ENCODE measurements at places on chromosomes 11 and 22.

GRCh38 chr11:61787928-61788491 lies 4.4 kb downstream of the TMEM258 start:
- no peak for DNase-seq

DNA sequence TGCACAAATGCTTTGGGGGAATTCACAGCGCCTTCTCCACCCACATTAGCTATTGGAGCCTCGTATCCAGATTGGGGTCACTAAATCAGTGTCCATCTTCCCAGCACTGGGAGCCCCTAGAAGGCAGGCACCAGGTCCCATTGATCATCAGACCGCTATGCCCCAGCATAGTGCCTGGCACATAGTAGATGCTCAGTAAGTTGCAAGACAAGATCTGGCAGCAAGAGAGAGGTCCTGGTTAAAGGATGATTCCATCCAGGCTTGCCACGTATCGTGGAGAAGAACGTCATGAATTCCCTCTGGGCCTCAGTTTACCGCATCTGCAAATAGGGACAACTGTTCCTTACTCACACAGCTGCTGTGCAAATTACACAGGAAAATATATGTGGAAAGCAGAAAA lies 1.7 kb downstream of the TMEM184B start:
- DNase-seq, result no peak

- DNase-seq, result no peak
These were observed 4.4 kb downstream of the IFT27 start for GRCh38 chr22:36771356-36772063.

DNA sequence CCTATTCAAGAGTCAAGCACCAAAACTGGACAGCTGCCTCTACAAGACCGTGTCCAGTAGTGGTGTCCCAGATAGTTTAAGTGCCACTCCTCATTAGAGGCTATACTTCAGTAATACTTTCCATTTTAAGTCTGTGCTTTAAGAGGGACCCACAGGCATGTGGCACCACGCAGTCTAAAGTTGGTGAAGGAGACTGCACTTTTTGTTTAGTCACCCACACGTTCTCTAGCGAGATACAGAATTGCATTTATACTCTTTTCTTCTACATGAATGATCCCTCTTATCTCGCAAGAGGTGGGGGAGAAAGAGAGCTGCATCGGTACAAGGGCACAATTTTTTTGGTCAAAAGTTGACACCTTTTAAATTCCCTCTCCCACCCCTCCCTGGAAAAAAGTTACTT lies 41.5 kb downstream of the DDX6 start:
- no peak for DNase-seq

GRCh38 chr11:69691463-69691862 lies 12.4 kb downstream of the FGF19 start:
- DNase-seq, result no peak

DNA sequence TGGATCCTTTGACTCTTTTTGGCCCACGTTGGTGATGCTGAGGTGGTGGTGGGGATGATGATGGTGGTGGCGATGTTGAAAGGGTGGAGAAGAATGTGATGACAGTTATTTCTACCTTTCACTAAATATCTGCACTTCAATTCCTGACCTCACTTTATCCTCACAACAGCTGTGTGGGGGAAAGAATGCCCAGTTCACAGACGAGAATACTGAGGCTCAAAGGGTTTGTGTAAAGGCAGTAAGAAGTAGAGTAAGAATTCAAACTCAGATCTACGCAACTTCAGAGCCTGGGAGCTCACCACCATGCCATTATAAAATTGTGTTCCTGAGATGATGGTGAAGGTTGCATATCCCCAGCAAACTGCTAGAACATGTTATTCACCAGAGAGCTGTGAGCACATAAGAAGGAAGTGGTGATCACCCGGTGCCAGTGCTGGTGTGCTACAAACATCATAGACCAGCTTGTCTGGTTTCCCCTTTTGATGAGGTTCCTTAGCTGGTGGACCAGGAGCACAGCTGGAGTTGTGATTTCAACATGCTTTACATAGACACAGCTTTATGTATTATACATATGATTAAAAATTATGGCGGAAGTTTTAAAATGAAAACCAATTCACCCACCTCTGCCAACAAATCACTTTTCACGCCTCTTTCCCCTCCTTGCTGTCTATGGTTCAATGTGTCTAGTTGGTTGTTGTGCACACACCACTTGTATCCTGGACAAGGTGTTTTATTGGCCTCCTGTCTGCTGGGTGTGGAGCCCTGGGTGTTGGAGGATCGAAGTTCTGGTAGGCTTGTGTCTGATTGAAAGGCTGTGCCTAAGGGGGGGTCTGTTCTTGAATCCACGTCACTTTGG lies 6.2 kb downstream of the ST14 start:
- no peak for DNase-seq

DNA sequence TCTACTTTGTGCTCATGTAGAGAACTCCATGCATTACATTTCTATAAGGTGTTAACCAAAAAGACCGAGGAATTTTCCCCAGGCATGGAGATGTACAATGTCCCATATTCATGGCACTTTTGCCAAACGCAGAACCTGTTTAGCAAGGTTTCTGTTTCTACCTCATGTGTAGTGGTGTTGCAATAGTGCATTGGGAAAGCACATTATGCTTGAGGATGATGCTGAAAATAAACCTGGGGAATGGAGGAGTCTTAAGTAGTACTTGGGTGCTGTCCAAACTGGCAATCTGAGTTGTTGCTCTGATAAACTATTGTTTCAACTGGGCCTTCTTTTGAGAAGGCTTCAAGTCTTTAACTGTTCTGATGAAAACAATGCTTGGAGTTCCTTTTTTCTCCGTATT lies 11.5 kb upstream of the MUC15 start:
- DNase-seq, result no peak

GRCh38 chr22:49229483-49230193 lies 598.0 kb downstream of the BRD1 start:
- no peak for DNase-seq

DNA sequence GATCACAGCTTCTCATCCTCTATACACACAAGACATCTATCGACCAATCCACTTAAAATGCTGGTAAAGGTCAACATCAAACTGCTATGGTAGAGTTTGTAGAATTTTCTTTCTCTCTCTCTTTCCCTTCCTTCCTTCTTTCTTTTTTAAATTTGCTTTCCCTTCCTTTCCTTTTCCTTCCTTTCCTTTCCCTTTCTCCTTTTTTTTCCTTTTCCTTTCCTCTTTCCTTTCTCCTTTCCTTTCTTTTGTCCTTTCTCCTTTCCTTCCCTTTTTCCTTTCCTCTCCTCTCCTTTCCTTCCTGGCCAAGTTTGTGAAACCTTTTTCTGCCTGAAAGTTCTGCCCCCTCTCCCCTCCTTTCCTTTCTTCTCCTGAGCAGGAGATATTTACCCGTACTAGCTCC lies 3.1 kb downstream of the C11orf97 start:
- no peak for DNase-seq

DNA sequence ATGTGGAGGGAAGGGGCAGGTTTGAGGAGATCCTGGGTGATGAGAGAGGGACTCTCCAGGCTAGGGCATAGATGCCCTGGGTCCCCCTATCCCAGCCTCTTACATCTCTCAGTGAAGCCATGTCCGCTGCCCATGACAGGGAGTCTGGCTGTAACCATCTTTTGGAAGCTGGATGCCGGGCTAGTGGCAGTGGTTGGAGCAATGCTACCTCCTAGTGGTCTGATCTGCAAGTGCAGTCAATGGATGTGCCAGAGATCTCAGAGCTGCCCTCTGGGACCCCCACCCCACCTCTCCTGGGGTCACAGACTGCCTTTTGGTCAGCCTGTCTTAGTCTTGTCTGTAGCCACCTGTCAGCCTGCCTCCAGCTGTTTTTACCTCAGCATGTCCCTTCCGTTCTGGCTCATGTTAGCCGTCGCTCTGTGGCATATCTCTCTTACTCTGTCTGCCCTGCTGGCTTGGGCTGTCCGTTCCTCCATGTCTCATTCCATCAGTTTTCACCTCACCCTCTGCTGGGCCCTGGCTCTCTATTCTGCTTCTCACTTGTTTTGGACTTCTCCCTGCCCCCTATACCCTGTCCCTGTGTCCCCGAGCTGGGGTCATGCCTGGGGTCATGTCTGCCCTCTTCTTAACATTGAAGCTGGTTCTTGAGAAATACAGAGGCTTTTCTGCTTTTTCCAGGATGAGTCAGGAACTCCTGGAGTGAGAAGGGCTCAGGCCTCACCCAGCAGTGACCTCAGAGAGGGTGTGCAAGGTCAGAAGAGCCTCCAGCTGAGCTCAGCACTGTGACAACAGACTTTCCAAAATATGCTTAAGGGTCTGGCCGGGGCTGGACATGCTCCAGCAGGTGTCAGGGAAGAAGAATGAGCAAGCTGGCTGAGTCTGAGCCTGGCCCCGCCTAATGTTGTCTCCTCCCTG lies 52.0 kb upstream of the THY1 start:
- DNase-seq, result peak; percentile 43

- DNase-seq, result no peak
These were observed 19.3 kb downstream of the RFPL1 start for GRCh38 chr22:29457730-29458129.

GRCh38 chr11:88415495-88415894 lies 78.0 kb upstream of the CTSC start:
- no peak for DNase-seq

DNA sequence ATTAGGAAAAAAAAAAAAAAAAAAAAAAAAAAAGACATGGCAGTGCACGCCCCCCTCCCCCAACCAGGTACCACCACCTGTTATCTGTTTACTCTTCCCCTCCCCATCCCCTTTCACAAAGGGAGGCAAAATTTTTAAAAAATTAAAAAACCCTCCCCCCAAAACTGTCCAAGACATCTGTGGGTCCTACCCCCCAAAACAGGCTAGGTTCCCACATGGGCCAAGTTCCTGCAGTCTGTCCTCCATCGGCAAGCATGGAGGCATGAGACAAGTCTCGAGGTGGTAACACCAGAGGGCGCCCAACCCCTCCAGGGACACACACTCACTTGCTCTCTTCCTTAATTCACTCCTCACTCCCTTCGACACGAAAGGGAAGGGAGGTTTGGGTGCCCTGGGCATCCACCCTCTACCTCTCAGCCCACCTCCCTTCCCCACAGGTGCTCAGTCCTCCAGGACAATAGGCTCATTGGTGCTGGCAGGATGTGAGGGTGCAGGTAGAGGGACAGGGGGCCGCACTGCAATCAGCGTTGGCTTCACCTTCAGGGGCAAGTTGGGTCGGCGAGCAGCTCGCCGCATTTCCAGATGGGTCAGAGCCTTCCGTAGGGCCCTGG lies 2.2 kb upstream of the TUT1 start:
- peak; percentile 76 for DNase-seq

DNA sequence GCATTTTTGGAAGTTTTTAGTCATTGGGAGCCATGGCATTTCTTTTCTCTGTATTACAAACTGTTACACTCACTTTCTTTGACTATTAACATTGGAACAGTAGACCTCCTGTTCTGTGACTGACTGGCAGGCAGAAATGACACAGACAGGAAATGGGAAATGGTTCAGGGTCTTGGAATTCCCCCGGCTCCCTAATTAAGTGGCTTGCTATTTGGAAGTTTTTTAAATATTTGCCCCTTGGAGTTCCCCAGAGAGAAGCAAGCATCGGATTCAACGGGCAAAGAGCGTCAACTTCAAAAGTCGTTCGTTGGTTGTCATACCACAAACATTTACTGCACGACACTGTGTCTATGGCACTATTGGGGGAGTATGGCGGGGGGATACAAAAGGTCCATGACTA lies 1.1 kb upstream of the BIRC2 start:
- no peak for DNase-seq

DNA sequence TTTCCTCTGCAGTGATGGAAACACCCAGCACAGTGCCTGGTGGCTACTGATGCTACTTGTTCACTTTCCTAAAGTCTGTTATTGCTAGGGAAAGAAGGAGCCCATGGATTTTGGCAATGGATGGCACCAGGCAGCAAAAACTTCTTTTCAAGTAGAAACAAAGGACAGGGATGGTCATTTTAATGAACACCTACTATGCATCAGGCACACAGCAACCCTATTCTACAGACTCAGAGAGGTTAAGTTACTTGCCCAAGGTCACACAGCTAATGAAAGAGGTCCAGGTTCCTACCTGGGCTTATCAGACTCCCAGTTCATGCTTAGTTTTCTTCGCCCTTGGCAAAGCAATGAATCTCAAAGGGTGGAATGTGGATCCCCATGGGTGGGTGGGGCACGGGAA lies 36.9 kb upstream of the CD82 start:
- no peak for DNase-seq

GRCh38 chr11:12094872-12095800 lies 15.3 kb upstream of the MICAL2 start:
- no peak for DNase-seq

GRCh38 chr11:88146106-88146505 lies 29.1 kb downstream of the RAB38 start:
- no peak for DNase-seq

DNA sequence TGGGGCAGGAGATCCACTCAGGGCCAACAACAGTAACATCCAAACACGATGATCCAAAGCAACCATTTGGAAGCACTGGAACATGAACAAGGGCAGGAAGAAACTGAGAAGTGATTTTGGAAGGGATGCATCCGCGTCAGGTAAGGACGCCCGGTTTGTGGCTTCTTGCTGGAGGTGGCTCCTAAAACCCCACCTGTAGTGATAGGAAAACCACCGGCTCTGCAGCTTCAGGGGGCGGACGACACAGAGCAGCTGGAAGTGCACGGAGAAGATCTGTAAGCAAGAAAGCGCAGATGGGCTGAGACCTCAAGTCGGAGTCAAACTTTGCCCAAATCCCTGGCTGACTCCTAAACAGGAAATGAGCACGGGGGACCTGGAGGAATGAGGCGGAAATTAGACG lies 1066.1 kb downstream of the BRD1 start:
- no peak for DNase-seq

GRCh38 chr22:45576273-45576625 lies 73.6 kb downstream of the FBLN1 start:
- DNase-seq, result no peak

DNA sequence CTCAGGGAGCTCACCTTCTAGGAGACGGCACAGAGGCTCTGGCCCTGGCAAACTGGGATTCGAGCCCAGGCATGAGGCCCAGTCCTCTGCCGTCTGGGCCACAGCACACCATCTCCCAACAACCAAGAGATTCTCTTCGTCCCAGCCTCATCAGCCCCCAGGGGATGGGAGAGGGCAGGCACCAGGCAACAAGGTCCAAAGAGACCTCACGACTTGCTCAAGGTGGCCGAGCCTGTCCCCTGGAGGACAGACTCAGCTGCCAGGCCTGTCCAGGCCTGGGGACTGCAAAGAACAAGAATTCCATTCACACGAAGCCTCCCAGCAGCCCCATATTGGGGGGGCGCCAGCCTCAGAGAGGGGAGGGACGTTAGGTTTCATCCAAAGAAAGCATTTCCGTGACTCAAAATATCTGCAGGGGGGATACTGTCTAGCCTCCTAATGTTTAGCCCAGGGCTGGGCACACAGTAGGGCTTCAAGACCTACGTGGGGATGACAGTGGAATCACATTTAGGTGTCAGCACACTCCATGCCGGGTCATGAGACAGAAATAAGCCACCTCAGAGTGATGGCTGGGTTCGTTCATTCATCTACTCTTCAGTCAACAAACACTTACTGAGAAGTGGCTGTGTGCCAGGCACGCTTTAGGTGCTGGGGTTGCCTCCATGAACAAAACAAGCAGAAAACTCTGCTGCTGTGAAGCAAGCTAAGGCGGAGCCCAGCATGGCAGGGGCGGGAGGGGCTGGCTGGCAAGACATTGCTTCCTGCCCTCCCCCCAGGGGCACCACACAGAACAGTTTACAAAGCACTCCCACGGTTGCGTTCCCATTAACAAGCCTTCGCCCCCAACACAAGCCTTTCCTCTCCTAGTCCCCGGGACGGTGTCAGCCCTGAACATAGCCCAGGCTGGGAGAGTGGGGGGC lies 1.2 kb downstream of the CARNS1 start:
- peak; percentile 65 for DNase-seq
